ENCODE measurements at places on chromosomes 12 and 14.

DNA sequence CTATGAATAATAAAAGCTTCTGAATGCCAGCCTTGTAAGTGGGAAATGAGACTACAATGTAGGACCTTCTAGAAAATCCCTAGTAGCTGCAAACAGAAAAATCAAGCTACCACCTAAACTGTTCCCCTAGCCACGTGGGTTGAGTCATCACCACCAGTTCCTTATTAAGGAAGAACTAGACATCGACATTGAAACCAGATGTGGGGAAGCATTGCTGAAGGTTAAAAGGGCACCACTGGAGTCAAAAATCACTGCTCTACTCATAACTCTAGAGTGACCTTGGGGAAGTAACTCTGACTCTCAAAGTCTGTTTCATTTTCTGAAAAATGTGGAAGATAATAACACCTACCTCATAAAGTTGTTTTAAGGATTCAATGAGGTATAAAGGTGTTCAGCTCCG lies 9.4 kb upstream of the CNIH1 start:
- no peak for DNase-seq

- DNase-seq = no peak
Measured at GRCh38 chr12:53825246-53826081, 73.7 kb upstream of the CISTR start.

DNA sequence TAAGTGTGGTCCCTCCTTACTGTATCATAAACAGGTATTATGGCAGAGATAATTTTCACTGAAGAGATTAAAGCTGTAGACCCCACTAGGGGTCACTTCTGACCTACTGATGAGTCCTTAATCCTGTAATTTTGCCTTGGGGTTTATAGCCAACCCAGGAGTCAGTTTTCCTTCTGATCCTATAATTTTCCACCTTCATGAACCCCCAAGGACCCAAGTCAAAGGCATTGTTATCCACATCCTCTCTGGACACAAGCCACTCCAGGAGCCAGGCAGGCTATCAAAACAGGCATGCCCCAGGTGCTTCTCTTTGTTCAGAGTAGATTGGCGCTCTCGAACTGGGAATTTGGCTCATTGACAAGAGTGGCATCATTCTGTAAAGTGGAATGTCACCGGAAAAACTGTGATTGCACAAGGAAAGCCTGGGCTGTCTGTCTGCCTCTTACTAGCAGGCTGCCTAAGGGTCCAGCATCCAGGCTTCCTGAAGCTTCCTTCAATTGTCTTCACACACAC lies 1523.2 kb upstream of the FLRT2 start:
- DNase-seq = no peak

GRCh38 chr12:75953312-75953906 lies 78.2 kb downstream of the PHLDA1 start:
- DNase-seq = no peak

GRCh38 chr14:56027916-56028712 lies 90.1 kb upstream of the PELI2 start:
- DNase-seq = no peak
